Heart right ventricle (tissue), 16 donors: ENCODE measurements at places on chromosomes 11 and 22. TPM values are rescaled to one million over a fixed set of nuclear protein-coding genes. Genes with fewer than 3 reads are reported as not detected.

Gene ACRV1
- total RNA-seq, result not detected

Gene NEFH
- total RNA-seq, result 0.24 TPM

DNA sequence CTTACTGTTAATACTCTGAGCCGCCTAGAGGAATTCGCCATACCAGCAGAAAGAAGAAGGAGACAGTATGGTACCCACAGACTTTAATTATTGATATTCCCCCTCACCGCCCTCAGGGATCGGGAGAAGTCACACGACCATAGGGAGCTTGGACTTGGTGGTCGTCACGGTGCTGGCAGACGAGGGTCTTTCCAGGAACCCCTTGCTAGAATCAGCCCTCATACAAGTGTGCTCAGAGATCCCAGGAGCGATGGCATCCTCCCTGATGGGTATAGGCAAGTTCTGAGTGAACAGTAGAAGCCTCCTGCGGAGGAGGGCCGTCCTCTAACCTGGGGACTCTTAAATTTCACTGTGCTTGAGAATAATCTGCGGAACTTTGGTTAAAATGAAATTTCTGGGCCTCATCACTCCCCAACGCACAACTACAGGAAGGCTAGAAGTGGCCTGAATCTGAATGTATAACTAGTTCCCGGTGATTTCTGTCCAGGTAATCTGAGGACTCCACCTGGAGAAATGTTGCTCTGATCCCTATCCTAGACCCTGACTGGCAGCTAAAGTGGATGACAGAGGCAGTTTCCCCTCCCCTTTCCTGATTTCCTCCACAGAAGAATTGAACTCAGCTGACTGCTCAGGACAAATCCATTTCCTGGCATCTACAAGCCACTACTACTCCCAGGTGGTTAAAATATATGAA, 4.5 kb downstream of the VSIG2 start:
- DNase-seq, result no peak

DNA sequence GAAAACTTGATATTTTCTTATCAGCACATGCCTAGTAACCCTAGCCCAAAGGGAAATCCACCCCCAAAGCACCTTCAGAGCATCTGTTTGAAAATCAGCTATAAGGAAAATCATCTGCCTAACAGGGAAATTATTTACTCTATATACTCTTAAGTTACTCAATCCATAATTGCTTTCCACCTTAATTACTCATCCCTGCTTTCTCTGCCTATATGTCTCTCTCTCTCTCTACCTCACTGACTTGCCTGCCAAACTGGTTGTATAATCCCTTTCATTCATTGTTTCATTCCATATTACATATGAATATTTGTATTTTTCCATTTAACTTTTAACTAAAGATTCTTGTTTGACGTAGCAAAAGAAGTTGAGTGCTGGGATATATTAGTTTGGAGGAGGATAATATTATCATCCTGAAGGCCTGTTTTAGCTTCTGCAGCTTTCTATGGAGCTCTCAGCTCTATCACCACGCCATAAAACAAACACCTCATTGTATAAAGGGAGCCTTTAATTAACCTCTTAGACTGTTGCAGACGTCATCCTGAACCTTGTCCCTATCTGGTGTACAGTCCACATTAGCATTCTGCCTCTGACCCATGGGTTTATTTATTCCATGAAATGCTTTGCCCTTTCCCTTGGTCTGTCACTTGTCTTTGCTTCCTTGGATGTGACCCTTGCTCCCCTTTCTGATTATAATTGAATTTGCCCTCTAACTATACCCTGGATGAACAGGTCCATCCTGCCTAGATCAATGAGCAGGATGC, 98.9 kb downstream of the INSC start:
- DNase-seq, result no peak

DNA sequence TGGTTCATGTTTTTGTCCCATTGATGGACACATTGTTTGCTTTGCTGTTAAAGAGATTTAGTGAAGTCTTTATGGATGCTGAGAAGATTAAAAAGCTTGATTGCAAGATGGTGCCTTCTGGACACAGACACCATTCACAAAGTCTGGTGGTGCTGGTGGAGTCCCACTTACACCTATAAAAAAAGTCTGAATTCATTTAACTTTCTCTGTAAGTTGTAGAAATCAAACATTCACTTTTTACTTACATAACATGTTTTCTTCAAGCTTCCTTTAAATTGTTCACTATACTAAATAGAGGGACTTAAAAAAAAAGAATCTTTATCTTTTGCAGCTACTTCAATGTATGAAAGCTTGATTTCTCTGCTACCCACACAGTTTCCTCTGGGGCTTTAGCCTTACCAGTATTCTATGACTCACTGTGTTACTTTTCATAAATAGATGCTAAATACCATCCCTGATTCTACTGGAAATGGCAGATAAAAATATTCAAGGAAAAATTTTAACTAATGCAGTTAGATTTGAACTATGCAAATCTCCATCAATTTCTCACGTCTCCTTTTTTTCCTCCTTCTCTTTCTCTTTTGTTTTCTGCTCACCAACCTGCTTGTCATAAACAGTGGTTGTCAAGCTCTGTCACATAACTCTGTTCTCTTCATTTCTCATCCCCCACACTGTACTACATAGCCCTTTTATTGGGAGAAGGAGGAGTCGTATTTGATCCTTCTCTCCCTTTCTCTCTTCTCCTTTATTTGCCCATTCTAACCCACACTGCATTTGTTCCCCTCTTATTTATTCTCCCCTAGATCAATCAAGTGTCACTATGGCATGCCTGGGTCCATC, 89.7 kb downstream of the FAM76B start:
- DNase-seq, result no peak
